ENCODE measurements at places on chromosomes 16 and 17. TPM values are rescaled to one million over a fixed set of nuclear protein-coding genes. Genes with fewer than 3 reads are reported as not detected.

DNA sequence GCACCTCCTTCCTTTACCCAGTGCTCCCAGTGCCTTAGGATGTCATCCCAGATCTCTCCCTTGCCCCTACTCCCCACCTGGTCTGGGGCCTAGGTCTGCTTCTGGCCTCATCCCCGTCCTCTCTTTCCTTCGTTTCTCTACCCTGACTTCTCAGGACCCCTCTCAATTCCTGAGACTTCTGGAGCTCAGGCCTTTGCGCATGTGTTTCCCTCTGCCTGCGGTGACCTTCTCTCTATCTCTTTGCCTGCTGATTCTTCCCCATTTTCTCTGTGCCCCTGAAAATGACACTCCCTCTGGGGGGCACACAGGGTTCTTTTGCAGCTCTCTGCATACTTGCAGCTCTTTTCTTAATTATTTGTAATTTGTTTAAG is 13.5 kb downstream of the ADORA2B start:
- DNase-seq, result no peak

DNA sequence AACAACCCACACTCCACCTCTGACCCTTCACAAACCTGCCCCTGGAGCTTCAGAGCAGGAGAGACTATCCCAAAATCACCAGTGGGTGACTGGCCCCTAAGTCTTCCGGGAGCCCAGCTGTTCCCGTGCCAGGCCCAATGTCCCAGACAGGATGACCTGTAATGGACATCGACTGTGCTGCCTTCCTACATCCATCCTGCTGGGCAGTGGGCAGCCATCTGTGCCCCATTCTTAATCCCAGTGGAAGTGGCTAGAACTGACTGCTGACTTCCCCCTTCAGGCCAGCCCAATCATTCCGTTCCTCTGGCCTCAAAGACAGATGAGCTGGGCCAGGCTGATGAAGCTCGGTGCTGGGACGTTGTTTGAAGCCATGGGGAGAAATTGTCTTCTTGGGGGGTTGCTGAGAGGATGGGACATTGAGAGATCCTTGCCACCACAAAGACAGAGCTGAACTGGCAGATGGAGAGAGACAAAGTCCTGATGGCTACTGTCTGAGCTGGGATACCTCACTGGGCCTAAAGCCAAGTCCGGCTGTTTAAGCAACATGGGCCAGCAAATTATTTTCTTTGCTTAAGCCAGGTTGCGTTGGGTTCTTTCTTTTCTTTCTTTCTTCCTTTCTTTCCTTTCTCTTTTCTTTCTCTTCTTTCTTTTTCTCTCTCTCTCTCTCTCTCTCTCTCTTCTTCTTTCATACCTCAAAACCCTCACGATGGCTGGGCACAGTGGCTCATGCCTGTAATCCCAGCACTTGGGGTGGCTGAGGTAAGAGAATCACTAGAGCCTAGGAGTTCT is 17.9 kb upstream of the ALOX15B start:
- DNase-seq, result no peak

- DNase-seq, result no peak
Observed at GRCh38 chr16:7304279-7304678, 28.4 kb upstream of the RBFOX1 start.

- DNase-seq, result no peak
Observed at GRCh38 chr16:70540994-70541393, 17.4 kb downstream of the SF3B3 start.

- no peak for DNase-seq
Observed at GRCh38 chr17:45824475-45824874, 20.2 kb upstream of the SPPL2C start.

- DNase-seq, result no peak
Observed at GRCh38 chr17:39447561-39447960, 3.5 kb downstream of the MED1 start.

- DNase-seq, result no peak
Observed at GRCh38 chr17:60993497-60993896, 315.8 kb downstream of the BCAS3 start.

- DNase-seq, result no peak
Observed at GRCh38 chr17:2253768-2254406, 49.7 kb downstream of the SMG6 start.

DNA sequence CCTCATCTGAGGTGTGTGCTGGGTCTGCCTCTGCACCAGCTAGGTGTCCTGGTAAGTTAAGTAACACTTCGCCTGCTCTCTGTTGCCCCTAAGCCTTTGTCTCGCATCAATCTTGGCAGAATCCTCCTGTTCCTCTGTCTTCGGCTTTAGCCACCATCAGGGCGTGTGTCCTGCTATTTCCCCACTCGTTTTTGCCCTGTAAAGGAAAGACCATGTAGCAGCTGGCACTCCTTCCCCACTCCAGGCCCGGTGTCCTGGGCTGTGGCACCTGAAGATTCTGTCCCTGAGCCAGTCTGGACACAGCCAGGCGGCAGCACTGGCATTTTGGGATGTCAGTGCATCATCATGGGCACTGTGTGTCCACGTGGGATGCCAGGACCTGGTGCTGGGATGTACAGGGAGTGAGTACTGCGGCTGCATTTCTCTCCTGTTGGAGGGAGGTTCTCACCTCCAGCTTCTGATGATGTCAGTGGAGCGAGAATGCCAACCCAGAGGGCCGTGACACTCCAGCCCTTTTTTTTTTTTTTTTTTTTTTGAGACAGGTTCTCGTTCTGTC is 26.2 kb upstream of the FOXK2 start:
- DNase-seq, result no peak

- no peak for DNase-seq
Observed at GRCh38 chr17:49853470-49854015, 5.7 kb upstream of the TAC4 start.

DNA sequence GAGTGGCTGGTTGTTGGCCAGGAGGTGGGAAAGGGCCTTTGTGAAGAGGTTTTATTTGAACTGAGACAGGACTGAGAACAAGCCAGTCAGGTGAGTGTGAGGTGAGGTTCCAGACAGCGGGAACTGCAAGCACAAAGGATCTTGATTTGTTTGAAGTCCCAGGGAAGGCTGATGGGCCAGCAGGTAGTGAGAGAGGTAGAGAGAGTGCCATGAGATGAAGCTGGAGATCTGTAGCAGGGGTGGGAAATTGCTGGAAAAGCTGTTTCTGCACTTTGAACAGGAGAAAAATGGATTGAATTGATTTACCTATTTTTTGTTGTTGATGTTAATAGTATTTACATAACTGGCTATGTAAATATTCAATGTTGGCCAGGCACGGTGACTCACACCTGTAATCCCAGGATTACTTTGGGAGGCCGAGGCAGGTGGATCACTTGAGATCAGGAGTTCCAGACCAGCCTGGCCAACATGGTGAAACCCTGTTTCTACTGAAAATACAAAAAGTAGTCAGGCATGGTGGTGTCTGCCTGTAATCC is 7.7 kb upstream of the DCTPP1 start:
- no peak for DNase-seq

GRCh38 chr16:53094013-53094630 is 39.3 kb downstream of the CHD9 start:
- peak; percentile 77 for DNase-seq

- DNase-seq, result no peak
Observed at GRCh38 chr17:79631640-79632431, 21.0 kb upstream of the RBFOX3 start.

DNA sequence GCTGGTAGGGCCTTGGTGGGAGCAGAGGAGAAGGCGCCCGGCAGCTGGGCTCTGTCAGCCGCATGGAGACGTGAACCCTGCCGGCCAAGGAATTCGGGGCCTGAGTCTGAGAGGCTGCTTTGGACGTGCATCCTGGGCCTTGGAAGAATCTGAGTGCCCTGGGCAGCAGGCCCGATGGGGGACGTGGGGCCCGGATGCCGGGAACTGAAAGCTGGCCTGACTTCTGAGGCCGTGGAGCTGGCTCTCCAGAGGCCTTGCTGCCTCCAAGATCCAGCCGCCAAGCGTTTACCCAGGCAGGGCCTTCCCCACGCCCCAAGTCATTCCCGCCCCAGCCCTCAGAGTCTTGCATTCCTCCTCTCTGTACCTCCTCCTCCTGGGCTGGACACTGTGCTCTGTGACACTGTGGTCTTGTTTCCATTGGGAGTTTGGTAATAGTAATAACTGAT is 37.2 kb downstream of the NKD1 start:
- peak; percentile 88 for DNase-seq

- peak; percentile 88 for DNase-seq
Observed at GRCh38 chr17:81419319-81419885, 24.1 kb downstream of the BAHCC1 start.

DNA sequence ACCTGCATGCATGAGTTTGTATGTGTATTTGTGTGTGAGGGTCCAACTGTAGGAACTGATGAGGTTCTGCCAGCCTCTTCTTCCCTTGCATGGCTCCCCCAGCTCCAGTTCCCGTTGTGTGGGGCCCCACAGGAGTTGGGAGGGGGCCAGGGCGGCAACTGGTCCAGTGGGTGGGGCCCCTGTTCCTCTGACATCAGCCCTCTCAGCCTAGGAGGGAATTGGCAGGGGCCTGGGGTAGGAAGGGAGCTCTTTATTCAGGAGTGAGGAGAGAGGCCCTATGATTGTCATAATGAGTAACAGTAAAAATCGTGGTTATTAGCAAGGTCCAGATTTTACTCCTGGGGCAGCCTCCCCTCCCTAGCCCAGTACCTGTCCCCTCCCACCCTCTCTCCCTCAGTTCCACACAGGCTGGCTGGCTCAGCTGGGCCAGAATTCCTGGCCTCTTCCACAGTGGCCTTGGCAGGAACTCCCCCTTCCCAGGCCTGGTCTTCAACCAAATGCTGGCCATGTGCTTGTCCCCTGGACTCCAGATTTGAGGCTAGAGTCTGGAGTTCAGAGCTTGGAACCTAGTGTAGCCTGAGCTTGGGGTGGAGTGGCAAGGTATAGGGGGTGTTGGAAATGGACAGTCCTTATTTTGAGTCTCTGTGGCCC is 18.9 kb downstream of the RARA start:
- DNase-seq, result no peak

GRCh38 chr17:27413315-27413714 is 42.9 kb upstream of the KSR1 start:
- no peak for DNase-seq

Gene BMERB1
- total RNA-seq, result 44.9 TPM

Gene TNK1
- 12.3 TPM for total RNA-seq

Gene ASGR2
- total RNA-seq, result not detected

Gene RGS9
- total RNA-seq, result 6.1 TPM

Gene BFAR
- total RNA-seq, result 60.3 TPM

Gene PYDC1
- total RNA-seq, result not detected

Gene NPIPB6
- 7.2 TPM for total RNA-seq

Gene ARL4D
- 34.3 TPM for total RNA-seq

Gene IL34
- total RNA-seq, result 3.7 TPM
